Fibroblast of villous mesenchyme (primary cell): ENCODE measurements at places on chromosomes 13 and 19. TPM values are rescaled to one million over a fixed set of nuclear protein-coding genes. Genes with fewer than 3 reads are reported as not detected.

- DNase-seq: no peak
Observed at GRCh38 chr13:106401081-106401480, 134.4 kb downstream of the EFNB2 start.

Gene NKPD1
- under 0.01 TPM in 2 replicates for total RNA-seq

DNA sequence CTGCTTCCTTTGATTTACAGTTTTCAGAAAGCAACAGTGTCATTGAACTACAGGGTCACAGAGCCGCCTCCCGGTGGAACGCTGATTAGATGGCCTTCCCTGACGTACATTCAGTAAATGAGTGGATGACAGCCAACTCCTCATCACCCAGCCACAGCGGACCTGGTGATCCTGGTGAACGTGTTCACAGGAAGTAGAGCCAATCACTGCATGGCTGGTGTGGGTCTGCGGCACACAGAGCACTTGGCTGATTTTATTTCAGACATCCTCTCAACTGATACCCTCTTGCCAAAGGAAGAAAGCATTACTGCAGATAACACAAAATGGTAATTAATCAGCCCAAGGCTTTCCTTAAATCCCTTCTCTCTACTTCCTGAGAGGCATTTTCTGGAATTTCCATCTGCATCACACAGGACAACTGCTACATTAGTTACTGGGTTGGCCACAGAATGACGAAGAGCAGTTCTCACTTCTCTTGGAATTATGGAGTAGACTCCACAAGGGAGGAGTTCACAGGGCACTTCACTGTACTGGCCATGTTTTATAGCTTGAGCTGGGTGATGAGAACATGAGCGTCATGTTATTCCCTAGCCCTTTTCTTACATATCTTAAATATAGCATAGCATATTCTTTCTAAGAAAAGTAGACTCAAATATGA is 84.0 kb upstream of the SLC7A1 start:
- no peak for DNase-seq

Gene FPR1
- total RNA-seq: not detected in 2 replicates

Gene PNMA8C
- total RNA-seq: under 0.01 TPM in 2 replicates

Gene POLR2I
- 26.8 and 44.5 TPM in 2 replicates for total RNA-seq

Gene ZNF558
- 11.7 and 12.2 TPM in 2 replicates for total RNA-seq

DNA sequence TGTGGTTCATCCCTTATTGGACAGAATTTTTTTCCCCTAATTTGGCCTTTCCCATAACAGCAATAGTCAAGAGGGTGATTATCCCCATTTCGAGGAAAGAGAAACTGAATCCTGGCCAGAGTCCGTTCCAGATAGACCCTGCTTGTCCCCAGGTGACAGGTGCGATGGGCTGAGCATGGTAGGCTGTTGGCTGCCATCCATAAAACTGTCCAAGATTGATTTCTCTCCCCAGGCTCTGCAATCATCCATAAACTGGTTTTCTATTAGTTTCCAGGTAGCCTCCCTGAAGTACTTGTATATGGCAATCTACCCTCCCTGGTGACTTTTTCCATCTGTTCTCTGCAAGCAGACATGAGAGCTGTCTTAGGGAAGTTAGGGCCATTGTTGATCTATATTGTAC is 25.4 kb downstream of the SERP2 start:
- DNase-seq: no peak

Gene C19orf33
- total RNA-seq: 1.3 and 3.2 TPM in 2 replicates

DNA sequence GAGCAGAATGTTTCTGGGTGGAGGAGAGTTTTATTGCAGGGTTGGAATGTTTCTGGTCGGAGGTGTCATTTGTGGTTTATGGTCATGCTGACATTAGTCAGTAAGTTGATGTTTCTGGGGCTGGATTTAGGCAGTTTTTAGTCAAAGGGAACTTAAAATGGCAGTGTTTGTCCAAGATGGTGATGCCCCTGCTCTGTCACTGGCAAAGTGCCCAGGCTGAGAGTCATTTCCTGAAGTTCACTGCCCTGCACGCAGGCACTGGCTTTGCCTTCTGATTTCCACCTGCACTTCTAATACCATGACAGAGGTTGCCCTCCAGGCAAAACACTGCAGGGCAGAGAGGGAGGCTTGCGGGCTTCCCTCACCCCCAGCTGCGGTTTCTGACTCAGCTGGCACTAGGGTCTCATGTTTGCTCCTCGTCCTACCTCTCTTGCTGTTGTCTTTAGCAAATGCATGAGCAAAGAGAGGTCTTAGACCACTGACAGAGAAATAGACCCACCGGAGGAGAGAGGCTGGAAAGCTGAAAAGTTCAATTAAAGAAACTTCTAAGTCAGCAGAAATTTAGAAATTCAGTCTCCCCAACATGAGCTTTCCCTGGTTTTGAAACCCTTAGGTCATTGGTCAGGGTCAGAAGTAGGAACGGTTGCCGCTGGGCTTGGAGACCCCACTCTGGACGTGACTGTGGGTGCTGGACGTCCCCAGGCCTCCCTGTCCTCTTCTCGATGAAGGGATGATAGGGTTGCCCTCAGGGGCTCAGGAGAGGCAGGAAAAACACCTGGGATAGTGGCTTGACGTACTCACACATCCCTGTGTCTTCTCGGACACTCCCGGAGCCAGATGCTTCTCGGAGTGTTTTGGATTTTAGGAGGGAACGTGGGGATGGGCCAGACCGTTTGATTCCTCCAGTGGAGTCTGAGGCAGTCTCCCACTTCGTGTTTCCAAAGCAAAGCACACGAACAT is 26.3 kb downstream of the TMEM255B start:
- peak; percentile 67 for DNase-seq

Gene MATK
- total RNA-seq: not detected in 2 replicates

Gene SLC7A10
- not detected in 2 replicates for total RNA-seq

DNA sequence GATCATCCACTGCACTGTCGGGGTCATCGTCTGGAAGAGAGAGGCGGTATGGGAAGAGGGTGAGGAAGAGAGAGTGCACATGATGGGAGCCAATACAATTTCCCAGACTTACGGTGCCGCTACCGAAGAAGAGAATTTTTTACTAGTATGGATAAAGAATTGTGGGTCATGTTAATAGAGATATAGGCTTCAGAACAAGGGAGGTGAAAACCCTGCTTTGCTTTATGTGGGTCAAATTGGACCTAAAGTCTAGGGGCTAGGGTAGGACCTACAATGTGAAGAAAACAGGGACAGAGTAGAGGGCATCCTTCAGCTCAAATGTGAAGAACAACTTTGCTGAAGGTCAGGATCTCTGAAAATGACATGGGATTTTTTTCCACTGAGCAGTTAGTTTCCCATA is 29.9 kb downstream of the UNC13A start:
- DNase-seq: no peak

DNA sequence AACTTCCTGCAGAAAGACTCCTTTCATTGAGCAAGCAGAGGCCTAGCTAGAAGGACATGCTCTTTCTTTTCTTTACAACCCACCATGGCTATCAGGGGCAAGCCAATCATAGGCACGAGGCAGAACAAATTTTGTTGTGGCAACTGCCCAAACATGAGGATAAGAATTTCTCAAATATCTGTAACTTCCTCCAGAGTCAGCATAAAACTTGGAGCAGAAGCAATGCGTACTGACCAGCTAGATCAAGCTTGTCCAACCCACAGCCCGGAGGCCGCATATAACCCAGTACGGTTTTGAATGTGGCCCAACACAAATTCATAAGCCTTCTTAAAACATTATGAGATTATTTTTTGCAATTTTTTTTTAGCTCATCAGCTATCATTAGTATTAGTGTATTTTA is 87.0 kb upstream of the SOX21 start:
- DNase-seq: no peak

DNA sequence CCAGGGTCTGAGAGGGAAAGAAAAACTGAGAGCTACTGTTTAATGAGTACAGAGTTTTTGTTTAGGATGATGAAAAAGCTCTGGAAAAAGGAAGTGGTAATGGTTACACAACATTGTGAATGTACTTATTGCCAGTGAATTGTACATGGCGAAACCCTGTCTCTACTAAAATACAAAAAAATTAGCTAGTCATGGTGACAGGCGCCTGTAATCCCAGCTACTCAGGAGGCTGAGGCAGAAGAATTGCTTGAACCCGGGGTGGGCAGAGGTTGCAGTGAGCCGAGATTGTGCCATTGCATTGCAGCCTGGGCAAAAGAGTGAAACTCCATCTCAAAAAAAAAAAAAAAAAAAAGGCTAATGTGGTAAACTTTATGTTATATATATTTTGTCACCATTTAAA is 96.3 kb downstream of the VWA8 start:
- peak; percentile 53 for DNase-seq

- DNase-seq: no peak
Observed at GRCh38 chr13:111120422-111120821, 5.3 kb downstream of the ARHGEF7 start.

- DNase-seq: no peak
Observed at GRCh38 chr13:26557051-26557392, 461 bp upstream of the WASF3 start.

GRCh38 chr13:102933523-102933922 is 87.7 kb downstream of the ERCC5 start:
- DNase-seq: no peak

GRCh38 chr13:73338389-73338788 is 279.6 kb downstream of the KLF5 start:
- DNase-seq: peak; percentile 8

DNA sequence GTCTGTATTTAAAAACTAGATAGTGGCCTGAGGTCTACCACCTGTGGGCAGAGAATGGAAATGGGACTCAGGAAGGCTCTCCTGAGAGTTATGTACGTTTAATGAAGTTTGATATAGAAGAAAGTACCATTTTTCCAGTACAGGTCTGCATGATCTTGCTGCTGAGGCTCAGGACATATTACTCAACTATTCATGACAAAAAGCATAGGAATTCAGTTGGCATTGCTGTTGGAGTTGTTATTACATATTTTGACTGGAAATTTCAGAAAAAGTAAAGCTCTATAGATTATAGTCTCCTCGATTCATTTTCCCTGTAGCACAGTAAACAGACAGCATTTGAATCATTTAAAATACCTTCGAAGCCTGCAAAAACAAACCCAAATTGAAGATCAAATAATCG is 469.8 kb downstream of the DCT start:
- peak; percentile 27 for DNase-seq

Gene URAD
- not detected in 2 replicates for total RNA-seq

Gene PEAK3
- under 0.01 TPM in 1 of 2 replicates, not detected in the other for total RNA-seq

Gene F2RL3
- 0.43 and 0.64 TPM in 2 replicates for total RNA-seq

Gene FCAR
- not detected in 2 replicates for total RNA-seq

GRCh38 chr13:95235199-95235756 is 66.0 kb downstream of the ABCC4 start:
- DNase-seq: no peak

Gene ZNF772
- 10.8 and 16.1 TPM in 2 replicates for total RNA-seq

Gene PSG1
- 3.9 and 11.2 TPM in 2 replicates for total RNA-seq

Gene CEACAM19
- 2.6 and 5.6 TPM in 2 replicates for total RNA-seq

GRCh38 chr19:42473686-42474085 is 30.9 kb upstream of the CXCL17 start:
- DNase-seq: no peak
